ENCODE measurements at places on chromosomes 3 and 15. TPM values are rescaled to one million over a fixed set of nuclear protein-coding genes. Genes with fewer than 3 reads are reported as not detected.

The ATG7 gene
- 29.7 TPM for total RNA-seq

- no peak overlapping the region for H3K27ac ChIP-seq
- H3K4me3 ChIP-seq, result no peak overlapping the region
- H3K27me3 ChIP-seq, result peaks cover 38% of the 10 kb centered on the region
- DNase-seq, result no peak
Measured at GRCh38 chr3:130572769-130573168, 55.8 kb downstream of the COL6A6 start.

The ITIH1 gene
- total RNA-seq, result not detected

DNA sequence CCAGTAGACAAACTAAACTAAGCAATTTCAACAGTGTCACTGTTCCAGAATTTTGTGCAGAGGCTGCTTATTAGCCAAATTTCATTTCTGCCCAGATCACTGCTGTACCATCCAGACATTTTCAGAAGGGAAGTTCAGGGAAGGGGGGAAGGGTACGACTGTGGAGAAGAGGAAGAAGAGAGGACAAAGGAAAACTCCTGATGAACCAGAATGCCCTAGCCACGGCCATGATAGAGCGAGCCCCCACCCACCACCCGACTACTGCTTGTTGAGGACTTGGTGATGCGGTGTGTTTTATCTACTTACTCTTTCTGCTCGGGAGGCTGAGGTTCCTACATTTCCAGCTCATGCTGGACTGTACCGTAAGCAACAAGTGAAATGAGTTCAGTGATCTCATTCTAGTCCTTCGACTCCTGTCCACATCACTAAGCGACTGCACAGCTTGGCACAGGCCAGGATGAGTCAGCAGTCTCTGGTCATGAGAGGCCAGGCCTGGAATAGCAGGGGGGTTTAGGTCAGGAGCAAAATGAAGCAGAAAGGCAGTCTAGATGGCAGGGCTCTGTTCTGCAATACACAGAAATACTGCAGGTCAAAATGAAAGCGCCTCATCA lies 330.8 kb downstream of the TIGIT start:
- no peak overlapping the region for H3K27ac ChIP-seq
- peaks cover 17% of the 10 kb centered on the region for H3K4me1 ChIP-seq
- DNase-seq, result no peak
- no peaks in the 10 kb centered on the region for H3K27me3 ChIP-seq

DNA sequence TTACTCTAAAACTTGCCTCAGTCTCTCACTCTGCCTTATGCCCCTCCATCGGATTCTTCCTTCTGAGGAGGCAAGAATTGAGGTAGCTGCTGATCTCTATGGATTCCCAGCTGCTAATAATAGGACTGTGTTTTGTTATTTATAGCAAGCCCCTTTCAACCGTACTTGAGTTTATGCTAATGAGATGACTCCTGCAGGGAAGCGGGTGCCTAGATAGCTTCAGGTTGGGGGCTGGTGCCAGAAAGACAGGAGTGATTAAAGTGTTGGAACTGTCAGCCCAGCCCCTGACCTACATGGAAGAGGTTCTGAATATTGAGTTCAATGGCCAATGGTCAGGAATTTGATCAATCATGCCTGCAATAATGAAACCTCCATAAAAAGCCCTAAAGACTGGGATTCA lies 21.8 kb upstream of the LIMD1 start:
- no peak overlapping the region for H3K4me3 ChIP-seq
- no peak overlapping the region for H3K27ac ChIP-seq
- peaks cover 19% of the 10 kb centered on the region for H3K4me1 ChIP-seq
- DNase-seq, result no peak
- peaks cover 6% of the 10 kb centered on the region for H3K27me3 ChIP-seq

- no peak overlapping the region for H3K27ac ChIP-seq
- H3K4me3 ChIP-seq, result no peak overlapping the region
- H3K36me3 ChIP-seq, result no peaks in the 10 kb centered on the region
- no peaks in the 10 kb centered on the region for H3K4me1 ChIP-seq
- DNase-seq, result no peak
Measured at GRCh38 chr3:90092994-90093393, 985.6 kb downstream of the EPHA3 start.

DNA sequence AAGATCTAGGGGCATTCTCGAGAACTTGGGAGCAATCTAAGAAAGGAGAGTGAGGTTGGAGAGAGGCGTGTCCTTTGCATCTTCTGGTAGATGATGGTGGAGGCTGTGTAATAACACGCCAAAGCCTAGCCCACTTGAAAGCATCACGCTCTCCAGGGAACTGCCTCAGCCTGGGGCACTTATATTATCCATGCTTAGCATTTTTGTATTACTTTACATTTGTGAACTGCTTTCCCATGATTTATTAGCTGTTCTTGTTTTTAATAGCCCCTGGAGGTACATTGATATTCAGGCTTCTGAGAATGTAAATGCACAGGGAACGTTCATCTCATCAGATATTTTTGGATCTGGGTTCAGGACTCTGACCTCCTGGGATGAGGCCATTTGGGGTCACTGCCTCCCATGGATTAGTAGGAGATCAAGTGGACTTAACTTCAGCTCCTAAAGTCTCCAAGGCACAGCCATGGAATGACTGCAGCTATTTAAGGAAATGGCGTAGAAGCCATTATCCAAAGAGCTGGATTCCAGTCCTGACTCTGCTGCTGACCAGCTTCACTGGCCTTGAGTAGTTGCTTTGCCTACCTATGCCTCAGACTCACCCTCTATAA lies 124.9 kb downstream of the LPP start:
- H3K4me1 ChIP-seq, result peaks cover 42% of the 10 kb centered on the region
- H3K27ac ChIP-seq, result no peak overlapping the region
- H3K36me3 ChIP-seq, result peaks cover 1% of the 10 kb centered on the region
- H3K27me3 ChIP-seq, result no peaks in the 10 kb centered on the region
- no peak for DNase-seq
- H3K4me3 ChIP-seq, result no peak overlapping the region

The OR5K2 gene
- total RNA-seq, result not detected

DNA sequence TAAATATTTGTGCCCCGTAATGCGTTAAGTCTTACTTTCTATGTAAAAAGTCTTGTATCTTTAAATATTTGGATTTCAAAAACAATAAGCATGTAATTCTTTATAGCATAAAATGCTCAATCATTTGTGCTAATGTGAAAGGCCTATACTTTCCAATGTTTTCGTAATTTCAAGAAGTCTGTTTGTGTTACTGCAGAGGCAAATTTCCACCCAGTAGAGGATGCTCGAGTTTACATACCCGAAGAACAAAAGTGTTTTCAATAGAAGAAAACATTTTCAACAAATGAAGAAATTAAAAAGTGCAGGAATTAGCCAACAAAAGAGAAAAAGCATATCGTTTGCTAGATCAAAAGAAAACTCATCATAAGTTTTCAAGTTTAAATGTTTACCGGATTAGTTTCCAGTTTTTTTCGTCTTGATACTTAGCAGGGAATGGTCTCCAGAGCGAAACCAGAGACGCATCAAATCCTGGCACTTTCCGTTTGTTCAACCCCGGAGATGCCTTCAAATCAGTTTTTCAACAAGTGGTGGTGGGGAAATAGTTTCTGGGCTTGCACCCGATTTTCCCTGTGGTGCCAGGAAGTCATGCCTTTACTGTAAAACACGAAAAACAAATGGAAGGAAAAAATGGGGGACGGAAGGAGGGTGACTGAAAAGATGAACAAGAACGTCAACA lies 1.0 kb downstream of the CGGBP1 start:
- peak overlapping the region; percentile 99 for H3K27ac ChIP-seq
- H3K36me3 ChIP-seq, result peaks cover 27% of the 10 kb centered on the region
- no peak for DNase-seq
- peaks cover 58% of the 10 kb centered on the region for H3K4me1 ChIP-seq
- no peaks in the 10 kb centered on the region for H3K27me3 ChIP-seq

The CPA3 gene
- not detected for total RNA-seq

- DNase-seq, result no peak
- no peak overlapping the region for H3K4me3 ChIP-seq
- H3K36me3 ChIP-seq, result no peaks in the 10 kb centered on the region
Measured at GRCh38 chr15:77503240-77503639, 82.6 kb downstream of the HMG20A start.

The THAP10 gene
- total RNA-seq, result 0.74 TPM

- no peaks in the 10 kb centered on the region for H3K27me3 ChIP-seq
- H3K36me3 ChIP-seq, result peaks cover 21% of the 10 kb centered on the region
- peak; percentile 10 for DNase-seq
- no peak overlapping the region for H3K4me3 ChIP-seq
Measured at GRCh38 chr15:49145651-49146609, 9.5 kb downstream of the COPS2 start.

- no peak overlapping the region for H3K27ac ChIP-seq
- no peaks in the 10 kb centered on the region for H3K4me1 ChIP-seq
- no peaks in the 10 kb centered on the region for H3K36me3 ChIP-seq
- H3K27me3 ChIP-seq, result no peaks in the 10 kb centered on the region
- DNase-seq, result no peak
Measured at GRCh38 chr3:10406414-10406813, 85.5 kb upstream of the SEC13 start.

DNA sequence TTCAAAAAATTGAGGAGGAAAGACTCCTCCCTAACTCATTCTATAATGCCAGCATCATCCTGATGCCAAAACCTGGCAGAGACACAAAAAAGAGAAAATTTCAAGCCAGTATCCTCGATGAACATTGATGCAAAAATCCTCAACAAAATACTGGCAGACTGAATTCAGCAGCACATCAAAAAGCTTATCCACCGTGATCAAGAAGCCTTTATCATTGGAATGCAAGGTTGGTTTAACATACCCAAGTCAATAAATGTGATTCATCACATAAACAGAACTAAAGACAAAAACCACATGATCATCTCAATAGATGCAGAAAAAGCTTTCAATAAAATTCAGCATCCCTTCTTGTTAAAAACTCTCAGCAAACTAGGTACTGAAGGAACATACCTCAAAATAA lies 24.2 kb upstream of the CAPN3 start:
- H3K27ac ChIP-seq, result no peak overlapping the region
- H3K4me3 ChIP-seq, result no peak overlapping the region
- H3K36me3 ChIP-seq, result peaks cover 13% of the 10 kb centered on the region
- no peak for DNase-seq

DNA sequence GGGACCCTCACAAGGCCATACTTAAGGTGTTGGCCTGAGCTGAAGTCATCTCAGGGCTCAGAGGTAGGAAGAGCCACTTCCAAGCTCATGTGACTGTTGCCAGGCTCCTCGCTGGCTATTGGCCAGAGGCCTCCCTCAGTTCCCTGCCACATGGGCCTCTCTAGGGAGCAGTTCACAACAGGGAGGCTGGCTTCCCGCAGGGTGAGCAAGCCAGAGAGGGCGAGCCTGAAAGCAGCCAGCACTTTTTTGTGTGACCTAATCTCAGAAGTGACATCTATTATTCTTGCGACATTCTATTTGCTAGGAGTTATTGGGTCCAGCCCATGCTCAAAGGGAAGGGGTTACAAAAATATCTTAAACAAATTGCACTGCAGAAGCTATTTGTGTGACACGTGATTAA lies 201.4 kb downstream of the SSR3 start:
- H3K4me1 ChIP-seq, result no peaks in the 10 kb centered on the region
- H3K27ac ChIP-seq, result no peak overlapping the region
- H3K27me3 ChIP-seq, result peaks cover 13% of the 10 kb centered on the region
- no peak for DNase-seq
- H3K4me3 ChIP-seq, result no peak overlapping the region

DNA sequence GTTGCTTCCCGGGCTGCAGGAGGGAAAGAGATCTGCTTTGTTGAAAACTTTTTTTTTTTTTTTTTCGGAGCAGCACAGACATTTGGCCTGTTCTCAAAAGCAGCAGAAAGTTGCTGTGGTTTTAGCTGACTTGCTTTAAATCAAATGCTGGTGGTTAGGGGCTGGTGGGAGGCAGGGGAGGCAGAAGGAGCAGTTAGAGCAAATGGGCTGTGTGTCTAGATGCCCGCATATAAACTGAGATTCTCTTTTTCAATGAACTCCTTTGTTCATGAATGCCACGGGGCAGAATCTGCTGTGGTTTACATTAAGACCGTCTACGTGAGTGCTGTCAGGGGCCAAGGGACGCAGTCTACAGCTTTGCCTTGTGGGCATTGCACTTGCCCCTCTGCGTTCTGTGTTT lies 95.9 kb downstream of the FLNB start:
- H3K4me1 ChIP-seq, result peaks cover 7% of the 10 kb centered on the region
- peaks cover 4% of the 10 kb centered on the region for H3K36me3 ChIP-seq
- DNase-seq, result no peak
- peak overlapping the region; percentile 13 for H3K4me3 ChIP-seq
- H3K27ac ChIP-seq, result no peak overlapping the region

DNA sequence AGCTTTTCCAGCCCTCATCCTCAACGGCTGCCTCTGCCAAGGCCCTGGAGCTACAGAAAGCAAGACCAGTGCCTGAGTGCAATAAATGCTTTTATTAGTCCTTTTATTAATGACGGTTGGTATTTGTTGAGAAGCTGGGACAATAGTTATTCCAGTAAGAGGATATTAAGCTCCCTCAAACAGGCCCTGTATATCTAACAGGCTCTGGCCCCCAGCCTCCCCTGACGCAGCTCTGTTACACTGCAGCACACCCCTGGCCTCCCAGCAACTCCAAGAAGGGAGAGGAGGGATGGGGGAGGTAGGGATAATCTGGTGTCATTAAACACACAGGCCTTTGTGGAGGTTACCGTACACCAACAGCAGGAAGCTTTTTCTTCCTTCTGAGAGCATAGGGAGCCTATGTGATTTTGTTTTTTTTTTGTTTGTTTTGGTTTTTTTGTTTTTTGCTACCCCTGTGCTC lies 30.8 kb upstream of the MAGEF1 start:
- no peak overlapping the region for H3K4me3 ChIP-seq
- no peaks in the 10 kb centered on the region for H3K36me3 ChIP-seq
- no peak for DNase-seq
- no peak overlapping the region for H3K27ac ChIP-seq
- H3K4me1 ChIP-seq, result peaks cover 18% of the 10 kb centered on the region

The INAFM2 gene
- total RNA-seq, result 10.2 TPM

GRCh38 chr15:49331442-49331841 lies 91.6 kb upstream of the FGF7 start:
- peaks cover 4% of the 10 kb centered on the region for H3K36me3 ChIP-seq
- no peak overlapping the region for H3K4me3 ChIP-seq
- no peaks in the 10 kb centered on the region for H3K27me3 ChIP-seq

The AHSG gene
- 0.14 TPM for total RNA-seq
